ENCODE measurements at places on chromosomes 1 and 21. TPM values are rescaled to one million over a fixed set of nuclear protein-coding genes. Genes with fewer than 3 reads are reported as not detected.

The TCHHL1 gene
- not detected for total RNA-seq

The NKAIN1 gene
- total RNA-seq: 0.05 TPM

The JAM2 gene
- total RNA-seq: 34.0 TPM

The HSPA6 gene
- total RNA-seq: not detected

The MATN1 gene
- total RNA-seq: 0.05 TPM

The SPATA21 gene
- total RNA-seq: not detected

The SPTA1 gene
- not detected for total RNA-seq

The NTMT2 gene
- total RNA-seq: not detected

The ZFP69B gene
- total RNA-seq: 3.3 TPM

The MYOG gene
- total RNA-seq: 1,586 TPM

The TNFRSF9 gene
- 0.05 TPM for total RNA-seq

The UBL4B gene
- total RNA-seq: not detected

The RRP15 gene
- total RNA-seq: 15.1 TPM

The AVPR1B gene
- total RNA-seq: not detected

The TRPM2 gene
- not detected for total RNA-seq

The PLEKHA6 gene
- 18.7 TPM for total RNA-seq

Data from myocyte (in vitro differentiated cells).